Fibroblast of skin of abdomen (primary cell): ENCODE measurements at places on chromosomes 5 and 9.
A peak's percentile ranks its signal among the peaks of the same experiment; 100 is the strongest.

GRCh38 chr9:19469271-19469670, 60.5 kb downstream of the ACER2 start:
- no peak for DNase-seq

GRCh38 chr5:67530609-67531255, 334.1 kb upstream of the CD180 start:
- DNase-seq: peak; percentile 12

GRCh38 chr5:147454996-147455677, 54.7 kb downstream of the DPYSL3 start:
- peak; percentile 67 for DNase-seq

DNA sequence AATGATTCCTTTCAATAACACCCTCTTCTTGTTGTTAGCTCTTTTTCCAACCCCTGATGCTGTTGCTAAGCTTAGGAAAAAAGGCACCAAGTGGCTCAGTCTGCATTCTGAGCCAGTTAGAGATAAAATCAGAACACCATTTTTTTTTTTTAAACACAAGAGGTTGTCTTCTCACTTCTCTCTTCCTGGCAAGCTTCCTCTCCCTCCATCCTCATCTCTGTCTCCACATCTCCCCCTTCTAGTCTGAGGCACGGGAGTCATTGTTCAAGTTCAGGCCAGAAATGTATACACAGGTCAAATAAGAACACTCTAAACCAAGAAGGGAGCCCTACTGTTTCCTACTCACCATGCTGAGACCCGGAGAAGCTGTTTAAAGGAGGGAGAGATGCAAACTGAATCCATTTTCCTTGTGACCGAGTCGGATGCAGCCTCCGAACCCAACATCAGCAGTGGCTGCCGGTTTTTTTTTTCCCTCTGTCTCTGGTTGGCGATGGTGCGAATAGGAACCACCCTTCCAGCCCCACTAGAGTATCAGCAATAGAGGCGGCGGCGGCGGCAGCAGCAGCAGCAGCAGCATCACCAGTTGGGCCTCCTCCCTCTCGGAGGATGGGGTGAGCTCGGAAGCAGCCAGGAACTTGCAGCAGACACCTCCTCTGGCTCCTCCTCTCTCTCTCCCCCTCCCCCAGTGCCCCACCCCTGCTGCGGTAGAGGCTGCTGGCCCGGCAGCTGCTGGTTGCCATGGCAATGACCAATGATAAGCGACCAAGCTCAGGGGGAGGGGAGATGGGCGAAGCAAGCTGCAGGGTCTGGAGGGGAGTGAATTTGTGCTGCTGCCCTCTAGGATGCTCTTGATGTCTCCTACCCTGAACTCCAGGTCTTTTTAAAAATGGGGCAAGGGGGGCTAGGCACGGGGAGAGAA, at the start of gene JAKMIP2:
Gene JAKMIP2, minus strand, starts transcription at position 619 of the 919 bp plus-strand sequence. CDS start 110,922 bp downstream, outside the sequence.
- peak; percentile 86 for DNase-seq

DNA sequence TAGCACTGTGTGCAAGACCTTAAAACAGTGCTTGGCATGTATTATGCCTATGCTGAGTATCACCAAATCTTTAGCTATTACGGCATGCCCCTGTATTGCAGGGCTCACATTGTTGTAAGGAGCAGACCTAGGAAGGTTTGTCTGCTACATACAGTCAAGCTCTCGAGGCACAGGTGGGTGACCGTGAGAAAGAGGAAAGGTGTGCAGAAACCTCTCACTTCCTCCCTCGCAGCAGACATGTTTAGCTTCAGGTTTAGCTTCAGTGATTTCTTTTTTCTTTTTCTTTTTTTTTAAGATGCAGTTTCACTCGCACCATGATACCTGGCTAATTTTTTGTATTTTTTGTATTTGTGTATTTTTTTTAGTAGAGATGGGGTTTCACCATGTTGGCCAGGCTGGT, 275.8 kb upstream of the RIOK2 start:
- no peak for DNase-seq

- no peak for DNase-seq
These were observed 9.4 kb downstream of the OR2K2 start for GRCh38 chr9:111320631-111321030.

- DNase-seq: no peak
These were observed 37.9 kb downstream of the SLC6A7 start for GRCh38 chr5:150227606-150228273.

- peak; percentile 55 for DNase-seq
These were observed 9.9 kb downstream of the PRDM6 start for GRCh38 chr5:123098767-123099513.

DNA sequence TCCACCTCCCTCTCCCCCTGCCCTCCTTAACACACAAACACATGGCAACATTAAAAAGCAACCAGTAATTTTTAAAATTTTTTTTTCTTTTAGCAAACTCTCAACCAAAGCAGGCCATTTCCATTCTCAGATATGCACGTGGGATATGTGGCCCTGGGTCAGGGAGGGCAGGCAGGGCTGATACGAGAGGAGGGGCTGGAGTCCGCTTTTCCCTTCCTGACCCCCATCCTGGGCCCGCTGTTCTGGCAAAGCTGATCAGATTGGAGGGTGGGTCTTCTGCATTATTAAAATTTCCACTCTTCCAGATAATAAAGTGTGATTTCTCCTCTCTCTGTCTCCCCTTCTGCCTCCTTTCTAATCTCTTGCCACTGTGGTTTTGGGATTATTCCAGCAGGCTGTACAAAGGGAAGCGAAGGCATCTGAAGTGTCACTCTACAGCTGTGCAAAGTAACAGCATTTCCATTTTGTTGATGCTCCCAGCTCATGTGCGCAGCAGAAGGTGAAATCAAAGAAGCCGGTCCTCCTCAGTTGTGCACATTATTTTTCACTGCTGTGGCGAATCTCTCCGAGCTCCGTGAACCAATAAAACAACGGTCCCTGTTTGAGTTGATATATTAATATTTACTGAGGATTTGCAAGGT, 12.0 kb downstream of the IRX1 start:
- DNase-seq: peak; percentile 47

DNA sequence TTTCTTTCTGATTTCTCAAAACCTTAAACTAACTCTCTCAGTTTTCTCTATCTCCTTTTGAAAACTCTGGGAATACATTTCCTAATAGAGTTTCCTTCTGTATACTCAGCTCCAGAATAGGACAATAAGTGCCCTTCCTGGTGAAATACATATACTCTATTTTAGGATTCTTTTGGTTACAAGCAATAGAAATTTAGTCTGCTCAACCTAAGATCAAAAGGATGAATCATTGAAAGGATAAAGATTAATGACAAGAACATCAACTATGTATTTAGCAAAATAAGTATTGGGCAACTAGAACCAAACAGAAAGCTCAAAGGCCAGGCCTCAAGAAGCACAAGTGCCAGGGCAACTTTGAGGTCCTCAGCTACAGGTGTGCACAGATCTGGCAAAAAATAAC, 127.1 kb downstream of the ADAMTSL1 start:
- no peak for DNase-seq
